ENCODE measurements at places on chromosomes 7 and 10.

DNA sequence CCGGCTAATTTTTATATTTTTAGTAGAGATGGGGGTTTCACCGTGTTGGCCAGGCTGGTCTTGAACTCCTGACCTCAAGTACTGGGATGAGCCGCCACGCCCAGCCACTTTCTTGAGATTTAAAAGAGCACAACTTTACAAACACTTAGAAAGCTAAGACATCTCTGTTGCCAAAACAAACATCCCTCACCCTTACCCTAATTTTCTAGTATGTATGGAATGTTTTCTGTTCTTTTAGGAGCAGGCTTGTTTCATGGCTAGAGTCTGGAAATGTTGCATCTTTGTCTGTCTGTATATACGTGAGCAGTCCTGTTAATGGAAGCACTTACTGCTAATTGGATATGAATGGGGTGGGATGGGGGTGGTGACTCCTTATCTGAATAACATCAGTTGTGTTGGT lies 2.9 kb downstream of the OLAH start:
- no peak for DNase-seq

- no peak for DNase-seq
Observed at GRCh38 chr7:20642166-20642565, 26.7 kb downstream of the ABCB5 start.

DNA sequence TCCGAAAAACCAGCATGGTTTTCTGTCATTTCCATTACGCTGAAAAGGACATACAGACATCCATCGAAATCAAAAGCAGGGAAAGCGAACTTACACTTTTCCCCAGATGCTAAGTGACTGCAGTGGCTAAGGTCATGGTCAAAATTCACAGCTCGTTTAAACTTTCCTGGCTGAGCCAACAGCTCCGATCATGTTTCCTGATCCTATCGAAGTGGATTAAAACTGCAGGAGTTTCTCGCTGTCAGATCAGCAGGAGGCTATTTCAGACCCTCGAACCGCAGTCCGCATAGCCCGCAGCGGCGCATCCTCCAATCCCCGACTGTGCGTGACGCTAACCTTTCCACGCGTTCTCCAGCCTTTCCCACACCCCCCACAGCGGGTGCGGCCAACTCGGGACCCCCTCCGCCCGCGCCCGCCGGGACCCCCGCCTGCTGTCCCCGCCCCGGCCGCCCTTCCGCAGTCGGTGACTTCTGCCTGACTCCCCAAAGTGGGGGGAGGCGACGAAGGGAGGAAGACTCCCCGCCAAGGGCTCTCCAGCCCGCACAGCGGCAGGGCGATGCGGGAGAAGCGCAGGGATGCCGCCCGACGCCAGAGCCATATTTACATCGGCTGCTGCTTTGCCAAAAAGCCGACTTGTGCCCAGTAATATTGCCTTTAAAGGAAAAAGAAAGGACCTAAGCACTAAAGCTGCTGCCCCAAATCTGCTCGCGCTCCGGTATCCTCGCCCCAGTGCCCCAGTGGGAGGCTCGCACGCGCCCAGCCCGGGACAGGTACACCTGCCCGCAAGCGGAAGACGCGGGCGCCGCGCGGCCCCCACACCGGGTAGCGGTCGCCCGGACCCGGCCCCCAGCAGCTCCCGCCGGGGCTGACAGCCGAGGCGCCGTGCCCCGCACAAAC lies 1.2 kb downstream of the PIP4K2A start:
- peak; percentile 35 for DNase-seq

DNA sequence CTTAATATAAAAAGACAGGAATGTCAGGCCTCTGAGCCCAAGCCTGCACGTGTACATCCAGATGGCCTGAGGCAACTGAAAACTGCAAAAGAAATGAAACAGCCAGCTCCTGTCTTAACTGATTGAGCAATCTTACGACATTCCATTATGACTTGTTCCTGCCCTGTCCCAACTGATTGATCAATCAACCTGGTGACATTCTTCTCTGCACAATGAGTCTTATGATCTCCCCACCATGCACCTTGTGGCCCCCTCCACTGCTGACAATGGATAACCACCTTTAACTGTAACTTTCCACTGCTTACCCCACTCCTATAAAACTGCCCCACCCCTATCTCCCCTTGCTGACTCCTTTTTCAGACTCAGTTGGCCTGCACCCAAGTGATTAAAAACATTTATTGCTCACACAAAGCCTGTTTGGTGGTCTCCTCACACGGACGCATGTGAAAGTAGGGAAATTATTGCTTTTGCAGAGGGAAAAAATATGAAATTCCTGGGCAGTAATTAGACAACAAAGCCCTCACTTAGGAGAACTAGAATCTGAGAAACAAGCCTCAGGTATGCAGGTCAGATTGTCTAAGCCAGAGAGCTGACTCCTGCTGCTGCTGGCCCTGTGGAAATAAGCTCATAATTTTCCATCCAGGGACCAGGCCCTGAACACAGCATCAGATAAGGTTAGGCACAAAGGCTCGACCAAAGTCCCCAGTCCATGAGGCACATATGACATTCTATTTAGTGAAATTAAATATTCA lies 5.3 kb downstream of the CYP3A7 start:
- DNase-seq, result no peak

DNA sequence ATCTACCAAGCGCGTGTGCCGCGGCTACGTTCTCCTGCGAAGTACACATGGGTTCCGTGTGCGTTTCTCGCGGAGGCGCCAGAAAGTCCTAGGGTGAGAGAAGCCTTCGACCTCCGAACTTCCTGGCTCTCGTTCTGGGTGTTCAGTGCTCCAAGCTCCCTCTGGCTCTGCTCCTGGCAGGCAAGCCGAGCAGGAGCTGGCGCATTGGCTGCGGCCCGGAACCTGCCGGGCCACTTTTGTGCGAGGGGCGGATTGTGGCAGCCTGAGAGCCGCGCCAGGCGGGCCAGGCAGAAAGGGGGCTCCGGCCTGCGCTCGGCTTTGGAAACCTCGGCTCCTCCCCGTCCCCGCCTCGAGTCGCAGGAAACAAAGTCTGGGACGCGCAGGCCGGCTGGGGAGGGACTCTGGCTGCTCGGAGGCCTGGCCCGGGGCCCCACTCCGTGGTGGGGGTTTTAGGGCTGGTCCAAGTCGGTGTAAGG lies 9.6 kb downstream of the EMX2 start:
- no peak for DNase-seq

Measured in activated CD4-positive, alpha-beta T cell treated with anti-CD3 and anti-CD28 coated beads, Interleukin-2, amount 50 U/mL, for 1 hour (primary cell).